Left ventricle myocardium inferior (tissue), 1 donor: ENCODE measurements at places on chromosomes 2 and 18. TPM values are rescaled to one million over a fixed set of nuclear protein-coding genes. Genes with fewer than 3 reads are reported as not detected.
A peak's percentile ranks its signal among the peaks of the same experiment; 100 is the strongest.

Gene G6PC2
- not detected for total RNA-seq

- H3K4me3 ChIP-seq = no peak overlapping the region
- no peaks in the 10 kb centered on the region for H3K4me1 ChIP-seq
- no peaks in the 10 kb centered on the region for H3K36me3 ChIP-seq
- no peak for DNase-seq
- no peaks in the 10 kb centered on the region for H3K27me3 ChIP-seq
- H3K27ac ChIP-seq = no peak overlapping the region
Observed at GRCh38 chr2:192090911-192091310, 103.8 kb downstream of the TMEFF2 start.

- H3K36me3 ChIP-seq = no peaks in the 10 kb centered on the region
- H3K4me3 ChIP-seq = no peak overlapping the region
- H3K27me3 ChIP-seq = no peaks in the 10 kb centered on the region
- no peaks in the 10 kb centered on the region for H3K4me1 ChIP-seq
- no peak for DNase-seq
Observed at GRCh38 chr2:8857709-8858108, 20.3 kb upstream of the KIDINS220 start.

Gene LDLRAD4
- 43.3 TPM for total RNA-seq

DNA sequence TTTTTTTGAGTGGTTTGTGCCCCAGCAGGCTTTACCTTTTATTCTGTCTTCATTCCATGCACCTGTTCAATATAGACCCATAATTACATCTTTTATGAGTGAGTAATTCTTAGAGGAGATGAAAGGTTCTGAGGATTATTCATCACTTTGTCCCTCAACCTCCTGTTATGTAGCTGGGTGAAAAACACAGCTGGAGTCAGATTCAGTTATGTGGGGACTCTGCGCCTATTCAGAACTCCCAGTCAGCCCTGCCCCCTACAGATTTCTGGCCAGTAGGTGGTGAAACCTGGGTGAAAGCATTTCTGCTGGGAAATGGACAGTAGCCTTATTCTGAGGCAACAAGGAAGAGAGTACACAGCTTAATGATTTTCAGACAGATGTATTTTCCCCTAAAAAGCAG is 107.8 kb downstream of the MGAT5 start:
- no peaks in the 10 kb centered on the region for H3K27me3 ChIP-seq
- H3K4me1 ChIP-seq = peaks cover 58% of the 10 kb centered on the region
- no peak for DNase-seq
- peak overlapping the region; percentile 88 for H3K27ac ChIP-seq
- peak overlapping the region; percentile 27 for H3K4me3 ChIP-seq
- peaks cover 20% of the 10 kb centered on the region for H3K36me3 ChIP-seq

- H3K4me1 ChIP-seq = peaks cover 16% of the 10 kb centered on the region
- no peak for DNase-seq
- H3K27ac ChIP-seq = no peak overlapping the region
Observed at GRCh38 chr2:96899413-96899741, 29.5 kb upstream of the SEMA4C start.

GRCh38 chr2:205273148-205273547 is 409.2 kb upstream of the NRP2 start:
- no peak overlapping the region for H3K4me3 ChIP-seq
- no peak for DNase-seq
- H3K27me3 ChIP-seq = no peaks in the 10 kb centered on the region
- H3K4me1 ChIP-seq = no peaks in the 10 kb centered on the region

- DNase-seq = no peak
- H3K27ac ChIP-seq = no peak overlapping the region
- H3K36me3 ChIP-seq = no peaks in the 10 kb centered on the region
- peaks cover 35% of the 10 kb centered on the region for H3K4me1 ChIP-seq
Observed at GRCh38 chr18:55494899-55495298, 93.1 kb downstream of the TCF4 start.

Gene FMNL2
- total RNA-seq = 5.5 TPM

Gene DSG1
- 1.3 TPM for total RNA-seq

GRCh38 chr2:18085593-18085992 is 207.1 kb downstream of the KCNS3 start:
- H3K27me3 ChIP-seq = no peaks in the 10 kb centered on the region
- no peak overlapping the region for H3K4me3 ChIP-seq
- no peak overlapping the region for H3K27ac ChIP-seq
- no peak for DNase-seq
- no peaks in the 10 kb centered on the region for H3K4me1 ChIP-seq
- H3K36me3 ChIP-seq = no peaks in the 10 kb centered on the region

DNA sequence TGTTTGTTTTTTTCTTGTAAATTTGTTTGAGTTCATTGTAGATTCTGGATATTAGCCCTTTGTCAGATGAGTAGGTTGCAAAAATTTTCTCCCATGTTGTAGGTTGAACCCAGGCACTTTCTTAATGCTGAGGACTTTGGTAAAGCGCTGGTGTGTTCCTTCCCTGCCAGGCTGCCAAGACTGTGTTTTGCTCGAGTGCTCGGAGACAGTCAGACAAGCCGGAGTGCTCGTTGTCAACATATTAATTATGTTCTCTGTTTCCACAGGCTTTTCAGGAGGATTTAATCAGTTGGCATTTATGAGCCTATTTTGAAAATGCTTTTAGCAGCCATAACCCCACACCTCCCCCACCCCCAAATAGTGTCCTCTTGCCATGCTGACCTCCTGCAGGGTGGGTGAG is 6.4 kb downstream of the MTCL1 start:
- no peak overlapping the region for H3K27ac ChIP-seq
- H3K36me3 ChIP-seq = no peaks in the 10 kb centered on the region
- no peak overlapping the region for H3K4me3 ChIP-seq
- H3K27me3 ChIP-seq = peaks cover 8% of the 10 kb centered on the region

Gene LOXL3
- total RNA-seq = 4.7 TPM

Gene CNGA3
- total RNA-seq = not detected

DNA sequence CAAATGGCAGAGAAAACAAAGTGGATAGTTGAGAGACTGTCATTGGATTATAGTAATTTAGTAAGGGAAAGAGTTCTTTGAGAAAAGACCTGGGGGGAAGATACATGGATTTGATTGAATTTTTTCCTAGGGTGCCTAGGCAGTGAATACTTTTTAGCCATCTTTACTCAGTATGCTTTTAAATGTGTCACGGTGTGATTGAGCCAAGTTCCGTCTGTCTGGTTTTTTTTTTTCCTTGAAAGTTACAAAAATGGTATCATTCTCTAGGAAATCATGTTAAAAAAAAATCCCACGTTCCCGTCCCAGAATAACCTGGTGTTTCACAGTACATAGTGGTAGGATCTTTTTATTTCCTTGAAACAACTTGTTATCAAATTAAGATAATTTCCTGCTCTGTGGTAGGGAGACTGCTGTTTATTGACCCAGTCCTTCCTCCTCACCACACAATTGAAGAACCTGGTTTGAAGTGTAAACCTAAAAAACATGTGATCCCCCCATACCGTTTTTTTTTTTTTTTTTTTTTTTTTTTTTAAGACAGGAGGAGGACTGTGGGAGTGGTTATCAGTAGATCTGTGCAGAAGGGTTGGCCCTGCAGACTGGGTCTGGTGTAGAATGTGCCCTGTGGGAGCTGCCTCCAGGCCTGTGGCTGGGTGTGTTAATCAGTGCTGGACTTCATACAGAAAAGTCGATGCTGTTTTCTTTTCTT is 55.1 kb downstream of the DGKD start:
- H3K27me3 ChIP-seq = no peaks in the 10 kb centered on the region
- peaks cover 49% of the 10 kb centered on the region for H3K4me1 ChIP-seq
- no peak overlapping the region for H3K4me3 ChIP-seq
- no peaks in the 10 kb centered on the region for H3K36me3 ChIP-seq

DNA sequence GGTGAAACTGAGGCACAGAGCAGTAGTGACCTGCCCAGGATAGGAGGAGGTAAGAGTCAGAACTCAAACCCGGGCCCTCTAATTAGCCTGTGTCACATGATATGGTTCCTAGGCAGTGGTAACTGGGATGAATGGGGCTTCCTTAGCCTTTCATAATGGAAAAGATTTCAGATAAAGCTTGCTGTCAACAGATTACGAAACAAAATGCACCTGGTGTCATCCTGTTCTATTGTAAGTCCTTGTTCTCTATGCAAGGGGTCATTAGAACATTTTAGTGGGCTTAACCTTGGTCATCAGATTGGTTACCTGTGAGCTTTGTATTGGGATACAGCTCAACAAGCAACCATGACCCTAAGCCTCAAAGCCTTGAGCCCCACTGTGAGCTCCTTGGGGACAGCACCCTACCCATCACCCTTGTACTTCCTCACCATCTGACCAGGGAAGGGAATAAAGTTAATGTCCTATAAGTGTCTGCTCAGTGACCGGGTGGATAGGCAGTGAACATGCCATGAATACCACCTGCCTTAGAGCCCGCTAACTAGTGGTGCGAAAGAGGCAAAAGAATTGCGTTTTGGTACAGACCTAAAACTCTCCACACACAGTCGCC is 70.3 kb upstream of the RMDN2 start:
- peak overlapping the region; percentile 85 for H3K27ac ChIP-seq
- DNase-seq = no peak
- H3K4me1 ChIP-seq = peaks cover 71% of the 10 kb centered on the region
- no peaks in the 10 kb centered on the region for H3K27me3 ChIP-seq
- H3K4me3 ChIP-seq = no peak overlapping the region

DNA sequence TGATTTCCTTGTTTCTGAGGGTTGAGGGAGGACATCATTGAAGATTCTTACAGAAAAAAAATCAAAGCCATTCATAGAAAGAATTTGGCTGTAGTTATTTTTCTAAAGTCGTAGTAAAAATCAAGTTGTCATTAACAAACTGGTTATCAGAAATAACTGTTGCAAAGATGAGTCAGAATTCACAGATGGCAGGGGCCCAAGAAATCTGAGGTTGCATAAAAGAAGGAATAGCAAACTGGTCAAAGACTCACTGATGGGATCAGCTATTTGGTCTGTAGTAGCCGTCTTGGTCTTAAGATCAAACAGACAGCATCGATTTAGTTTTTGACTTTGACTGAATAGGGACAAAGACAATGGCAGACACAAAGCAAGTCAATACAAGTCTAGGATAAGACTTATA is 334.3 kb downstream of the FIGN start:
- no peak overlapping the region for H3K4me3 ChIP-seq
- no peaks in the 10 kb centered on the region for H3K27me3 ChIP-seq
- H3K27ac ChIP-seq = no peak overlapping the region

GRCh38 chr18:31684279-31685096 is at the start of gene B4GALT6:
Gene B4GALT6, minus strand, starts transcription at chr18:31684581. Its CDS starts 155 bp downstream, at chr18:31684426.
- no peak for DNase-seq
- peak within 1 kb of the TSS; percentile 73 for H3K4me3 ChIP-seq
- no peaks in the 10 kb centered on the region for H3K27me3 ChIP-seq

Gene SFT2D3
- total RNA-seq = 2.9 TPM

Gene KHK
- 2.9 TPM for total RNA-seq

Gene CPO
- total RNA-seq = 0.25 TPM

DNA sequence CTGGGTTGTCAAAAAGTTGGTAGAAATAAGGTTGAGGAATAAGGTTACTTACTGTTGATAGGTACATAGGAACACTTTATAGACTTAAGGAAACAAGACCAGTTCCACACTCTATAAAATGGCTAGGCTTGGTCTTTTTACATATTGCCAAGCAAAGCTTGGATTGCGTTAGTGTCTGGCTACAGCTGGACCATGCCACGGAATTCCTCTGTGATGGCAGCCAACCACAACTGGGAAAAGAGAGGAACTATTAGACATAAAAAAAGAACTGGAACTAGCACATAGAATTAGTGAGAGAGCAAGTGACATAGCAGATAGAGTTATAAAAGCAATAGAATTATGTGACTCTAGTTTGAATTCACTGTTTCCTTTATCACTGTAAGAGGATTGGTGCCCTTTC is 17.7 kb upstream of the DPP10 start:
- no peak overlapping the region for H3K27ac ChIP-seq
- no peak for DNase-seq
- H3K4me1 ChIP-seq = no peaks in the 10 kb centered on the region
- H3K27me3 ChIP-seq = no peaks in the 10 kb centered on the region
- no peak overlapping the region for H3K4me3 ChIP-seq
- H3K36me3 ChIP-seq = no peaks in the 10 kb centered on the region
